Progenitor cell of endocrine pancreas (in vitro differentiated cells): ENCODE measurements at places on chromosomes 13 and 19. TPM values are rescaled to one million over a fixed set of nuclear protein-coding genes. Genes with fewer than 3 reads are reported as not detected.

MCEMP1 gene
- total RNA-seq, result not detected in 2 replicates

ZNF296 gene
- total RNA-seq, result 1.1 and 1.3 TPM in 2 replicates

LYL1 gene
- 0.47 and 0.50 TPM in 2 replicates for total RNA-seq

ZNF442 gene
- 4.1 and 5.4 TPM in 2 replicates for total RNA-seq

RFXANK gene
- total RNA-seq, result 134 and 135 TPM in 2 replicates

ICAM4 gene
- total RNA-seq, result not detected in 2 replicates

EDNRB gene
- 0.38 and 1.0 TPM in 2 replicates for total RNA-seq

FLT1 gene
- 0.81 and 1.2 TPM in 2 replicates for total RNA-seq

PTPRH gene
- 0.43 and 1.6 TPM in 2 replicates for total RNA-seq

NAPSA gene
- total RNA-seq, result 2.3 and 2.7 TPM in 2 replicates

ZNF180 gene
- 17.9 and 19.6 TPM in 2 replicates for total RNA-seq

NLRP11 gene
- total RNA-seq, result not detected in 2 replicates

NBEA gene
- total RNA-seq, result 20.9 and 21.7 TPM in 2 replicates

MAP4K1 gene
- 6.7 and 10.9 TPM in 2 replicates for total RNA-seq

IGFL2 gene
- not detected in 2 replicates for total RNA-seq

EGLN2 gene
- 107 and 110 TPM in 2 replicates for total RNA-seq

KMT5C gene
- 68.4 and 68.6 TPM in 2 replicates for total RNA-seq

PRR22 gene
- 5.8 and 5.9 TPM in 2 replicates for total RNA-seq

DAND5 gene
- not detected in 2 replicates for total RNA-seq

TMEM150B gene
- total RNA-seq, result not detected in 2 replicates

SMIM24 gene
- 1.3 and 1.6 TPM in 2 replicates for total RNA-seq

TDRD12 gene
- 0.29 and 0.33 TPM in 2 replicates for total RNA-seq

LGALS7 gene
- 0.91 TPM in 1 of 2 replicates, not detected in the other for total RNA-seq

CCDC8 gene
- total RNA-seq, result 31.6 and 33.8 TPM in 2 replicates

POU2F2 gene
- total RNA-seq, result 0.89 and 1.6 TPM in 2 replicates

LGALS4 gene
- total RNA-seq, result 2.7 and 3.7 TPM in 2 replicates

CGB8 gene
- total RNA-seq, result not detected in 2 replicates

ZSCAN1 gene
- 4.8 and 6.7 TPM in 2 replicates for total RNA-seq

FCGBP gene
- 0.80 and 1.2 TPM in 2 replicates for total RNA-seq

DMKN gene
- total RNA-seq, result 201 and 213 TPM in 2 replicates

CAPS gene
- 22.1 and 22.5 TPM in 2 replicates for total RNA-seq

ZNF480 gene
- total RNA-seq, result 25.7 and 27.2 TPM in 2 replicates

ERICH6B gene
- total RNA-seq, result not detected in 2 replicates

EIF3K gene
- 193 and 203 TPM in 2 replicates for total RNA-seq

PTH2 gene
- not detected in 2 replicates for total RNA-seq

SLAIN1 gene
- 46.3 and 51.4 TPM in 2 replicates for total RNA-seq

BEST2 gene
- total RNA-seq, result not detected in 2 replicates

TSSK6 gene
- 2.7 and 3.3 TPM in 2 replicates for total RNA-seq

KLK2 gene
- not detected in 2 replicates for total RNA-seq

LSR gene
- 123 and 132 TPM in 2 replicates for total RNA-seq

OVOL3 gene
- total RNA-seq, result 0.47 TPM in 1 of 2 replicates, not detected in the other

FXYD1 gene
- not detected in 2 replicates for total RNA-seq

C5AR1 gene
- total RNA-seq, result 2.4 and 2.9 TPM in 2 replicates

SERTM1 gene
- total RNA-seq, result 0.22 and 0.24 TPM in 2 replicates

TNFSF9 gene
- 0.53 TPM in 1 of 2 replicates, not detected in the other for total RNA-seq

LRRC63 gene
- 0.24 and 0.42 TPM in 2 replicates for total RNA-seq

ZNF432 gene
- total RNA-seq, result 27.2 and 33.6 TPM in 2 replicates

NLRP4 gene
- total RNA-seq, result not detected in 2 replicates

MBD3L3 gene
- not detected in 2 replicates for total RNA-seq

OR7A5 gene
- total RNA-seq, result not detected in 2 replicates
